Mesothelial cell of epicardium (in vitro differentiated cells): ENCODE measurements at places on chromosomes 2 and 18. TPM values are rescaled to one million over a fixed set of nuclear protein-coding genes. Genes with fewer than 3 reads are reported as not detected.

DOK1 gene
- total RNA-seq = 10.7 to 11.9 TPM (median 10.8 TPM) in 3 replicates

DNAJC5G gene
- 0.18 to 0.27 TPM in 2 of 3 replicates, not detected in the other for total RNA-seq

TCF23 gene
- total RNA-seq = 0.04 TPM in 1 of 3 replicates, not detected in the others

TMEM169 gene
- total RNA-seq = 0.71 to 0.84 TPM (median 0.78 TPM) in 3 replicates

TCF7L1 gene
- 44.4 to 48.3 TPM (median 45.7 TPM) in 3 replicates for total RNA-seq

STK11IP gene
- 39.8 to 47.7 TPM (median 41.0 TPM) in 3 replicates for total RNA-seq
